Activated CD4-positive, alpha-beta T cell treated with anti-CD3 and anti-CD28 coated beads for 24 hours (primary cell): ENCODE measurements at places on chromosomes 7 and 10.

- DNase-seq, result no peak
These were observed 19.0 kb downstream of the PRKAR2B start for GRCh38 chr7:107063245-107064120.

- no peak for DNase-seq
These were observed 532.5 kb downstream of the GRM8 start for GRCh38 chr7:126720232-126720631.

- DNase-seq, result no peak
These were observed 35.5 kb upstream of the KMT2E start for GRCh38 chr7:104978460-104978859.

DNA sequence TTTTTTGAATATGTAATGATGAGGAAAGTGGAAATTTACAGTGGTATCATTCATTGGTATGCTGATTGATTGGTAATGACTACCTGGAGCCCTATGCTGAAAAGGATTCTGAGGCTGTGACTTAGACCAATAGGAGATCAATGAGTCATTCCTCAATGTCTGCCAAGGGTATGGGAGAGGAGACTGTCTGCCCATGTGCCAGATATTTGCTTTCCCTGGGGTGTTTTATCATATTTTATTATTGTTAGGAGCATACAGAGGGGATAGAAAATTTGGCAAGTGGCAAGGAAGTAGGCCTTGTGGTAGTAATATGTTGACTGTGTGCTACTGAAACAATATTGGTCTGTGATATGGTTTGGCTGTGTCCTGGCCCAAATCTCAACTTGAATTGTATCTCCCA is 54.8 kb downstream of the ASAH2B start:
- no peak for DNase-seq
